A549 (cell line): ENCODE measurements at places on chromosomes 5 and 9.

DNA sequence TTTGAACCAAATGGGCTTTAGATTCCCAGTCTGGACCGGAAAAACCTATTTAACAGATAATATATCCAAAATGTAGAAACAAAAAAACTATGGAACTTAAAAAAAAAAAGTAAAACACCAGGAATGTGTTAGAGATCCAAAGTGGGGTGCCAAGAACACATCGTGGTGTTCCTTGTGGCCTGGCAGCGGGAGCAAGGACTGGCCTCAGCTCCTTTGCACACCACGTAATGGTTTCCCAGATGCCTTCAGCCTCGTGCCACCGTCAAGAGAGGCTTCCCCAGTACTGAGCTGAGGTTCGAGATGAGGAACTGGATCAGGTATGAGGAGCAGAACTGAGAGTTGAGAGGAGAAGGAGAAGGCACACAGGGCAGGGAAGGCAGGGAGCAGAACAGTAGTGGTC lies 3.5 kb downstream of the ASPN start:
- DNase-seq = no peak

DNA sequence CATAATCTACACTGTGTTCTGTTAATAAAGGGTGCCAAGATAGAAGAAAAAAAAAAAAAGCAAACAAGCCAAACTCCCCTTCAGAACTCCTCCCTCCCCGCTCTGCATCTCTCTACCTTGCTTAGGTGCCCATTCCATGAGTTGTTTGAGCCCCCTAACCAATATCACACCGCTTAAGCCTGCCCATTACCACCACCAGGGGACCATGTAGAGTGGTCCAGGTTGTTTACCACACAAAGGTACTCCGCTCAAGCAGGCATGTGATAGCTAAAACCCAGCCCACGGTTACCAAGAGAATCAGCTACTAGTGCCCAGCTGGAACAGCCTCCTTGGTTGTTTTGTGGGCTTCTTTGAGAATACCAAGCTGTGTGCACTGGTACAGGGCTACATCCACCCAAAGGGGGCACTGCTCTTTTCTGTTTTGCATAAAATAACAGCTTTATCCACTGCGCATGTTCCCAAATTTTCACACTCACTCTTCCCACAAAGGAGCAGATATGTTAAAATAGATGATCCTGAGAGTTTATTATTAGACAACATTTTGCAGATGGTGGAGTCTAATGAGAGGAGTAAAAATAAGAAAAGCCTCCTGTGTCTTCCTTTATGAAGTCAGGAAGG lies 304.1 kb downstream of the DEPDC1B start:
- DNase-seq = no peak

DNA sequence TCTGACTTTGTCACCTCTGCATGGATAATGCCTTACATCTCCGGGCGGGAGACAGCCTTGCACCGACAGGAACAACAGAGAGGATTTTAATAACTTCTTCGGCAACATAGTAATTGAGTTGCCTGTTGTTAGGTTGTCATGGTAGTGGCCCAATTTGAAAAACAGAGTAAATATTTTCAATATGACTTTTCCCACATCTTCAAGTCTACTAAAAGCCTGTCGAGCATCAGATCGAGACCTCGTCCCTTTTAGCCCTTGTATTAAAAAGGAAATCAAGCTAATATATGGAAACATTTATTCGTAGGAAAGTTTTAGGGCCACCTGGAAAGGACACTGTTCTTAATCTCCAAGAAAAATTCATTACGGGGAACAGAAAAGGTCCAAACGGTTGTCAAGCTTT lies 70.8 kb upstream of the FCN2 start:
- DNase-seq = no peak

DNA sequence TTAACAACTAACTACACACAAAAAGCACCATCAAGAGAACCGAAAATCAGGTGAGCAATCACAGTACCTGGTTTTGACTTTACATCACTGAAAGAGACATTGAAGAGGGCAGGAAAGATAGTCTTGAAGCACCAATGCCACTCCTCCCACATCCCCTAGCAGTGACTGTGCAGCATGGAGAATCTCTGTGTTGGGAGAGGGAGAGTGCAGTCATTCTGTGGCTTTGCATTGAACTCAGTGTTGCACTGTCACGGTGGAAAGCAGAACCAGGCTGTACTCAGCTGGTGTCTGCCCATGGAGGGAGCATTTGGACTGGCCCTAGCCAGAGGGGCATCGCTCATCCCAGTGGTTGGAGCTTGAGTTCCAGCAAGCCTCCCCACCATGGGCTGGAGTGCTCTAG lies 40.4 kb downstream of the C5 start:
- DNase-seq = no peak

DNA sequence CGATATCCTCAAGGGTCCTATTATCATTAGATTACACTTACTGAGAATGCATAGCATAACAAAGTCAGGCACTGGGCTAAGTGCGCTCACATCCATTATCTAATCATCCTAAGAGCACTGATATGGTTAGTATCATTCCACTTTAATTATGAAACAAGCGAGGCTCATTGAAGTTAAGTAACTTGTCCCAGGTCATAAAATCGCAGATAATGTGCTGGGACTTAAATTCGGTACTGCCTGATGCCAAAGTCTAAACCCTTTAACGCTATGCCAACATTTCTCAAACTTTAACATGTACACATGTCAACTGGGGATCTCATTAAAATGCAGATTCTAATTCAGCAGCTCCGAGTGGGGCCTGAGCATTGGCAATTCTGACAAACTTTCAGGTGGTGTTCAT lies 204.7 kb downstream of the PTTG1 start:
- no peak for DNase-seq

DNA sequence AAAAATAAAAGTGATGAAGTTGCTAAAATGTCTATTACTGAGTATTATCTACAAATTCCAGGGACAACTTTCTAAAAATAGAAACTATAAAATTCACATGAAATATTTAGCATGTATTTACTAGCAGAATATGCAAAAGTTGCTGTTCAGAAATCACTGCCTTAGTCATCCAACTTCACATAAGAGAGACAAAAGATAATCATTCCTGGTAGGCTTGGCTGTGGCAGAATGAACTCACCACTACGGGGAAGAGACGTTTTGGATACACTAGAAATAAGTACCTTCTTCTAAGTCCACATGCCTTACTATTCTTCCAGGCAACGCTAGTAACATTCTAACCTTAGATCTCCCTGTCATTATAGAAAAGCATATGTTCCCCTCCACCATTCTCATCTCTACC lies 272.2 kb downstream of the BNC2 start:
- no peak for DNase-seq

- DNase-seq = no peak
Observed at GRCh38 chr5:136191304-136192014, 1.5 kb downstream of the SMIM32 start.

DNA sequence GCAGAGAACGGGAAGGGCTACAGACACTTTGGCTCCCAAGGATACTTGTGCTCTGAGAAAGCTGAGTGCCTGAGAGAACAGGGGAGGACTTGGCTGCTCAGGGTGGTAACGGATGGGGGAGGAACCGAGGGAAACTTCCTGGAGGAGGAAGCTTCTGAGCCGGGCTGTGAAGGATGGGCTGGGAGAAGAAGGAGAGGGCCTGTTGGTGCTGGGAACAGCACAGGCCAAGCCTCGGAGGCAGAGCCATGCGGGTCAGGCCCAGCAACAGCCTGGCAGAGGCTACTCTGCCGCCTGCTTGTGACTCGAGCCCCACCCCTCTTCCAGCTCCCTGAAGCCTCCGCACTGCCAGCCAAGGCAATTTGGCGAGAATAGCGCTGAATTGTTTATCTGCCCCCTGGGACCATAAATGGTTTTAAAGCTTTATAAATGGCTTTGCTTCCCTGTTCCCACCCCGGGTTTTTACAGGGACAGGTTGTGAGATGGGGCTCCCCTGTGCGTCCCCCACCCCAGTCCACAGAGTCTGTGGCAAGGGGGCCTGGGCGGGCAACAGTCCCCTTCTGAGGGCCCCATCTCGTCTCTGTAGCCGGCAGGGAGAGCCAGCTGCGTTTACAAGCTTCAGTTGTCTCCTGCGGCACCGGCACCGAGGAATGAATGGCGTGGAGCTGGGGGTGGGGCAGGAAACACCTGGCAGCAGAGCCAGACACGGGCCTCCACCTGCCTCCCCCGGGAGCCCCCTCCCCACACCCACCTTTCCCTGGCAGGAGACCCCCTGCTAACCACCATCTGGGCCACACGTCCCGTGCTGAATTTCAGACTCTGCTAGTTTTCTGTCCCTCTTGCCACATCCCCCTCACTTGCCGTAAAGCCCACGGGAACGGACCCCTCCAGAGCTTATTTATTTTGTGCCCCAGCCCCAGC lies 24.4 kb downstream of the FAM163B start:
- no peak for DNase-seq

- DNase-seq = peak; percentile 74
Observed at GRCh38 chr9:104743376-104743985, 4.0 kb upstream of the NIPSNAP3A start.

DNA sequence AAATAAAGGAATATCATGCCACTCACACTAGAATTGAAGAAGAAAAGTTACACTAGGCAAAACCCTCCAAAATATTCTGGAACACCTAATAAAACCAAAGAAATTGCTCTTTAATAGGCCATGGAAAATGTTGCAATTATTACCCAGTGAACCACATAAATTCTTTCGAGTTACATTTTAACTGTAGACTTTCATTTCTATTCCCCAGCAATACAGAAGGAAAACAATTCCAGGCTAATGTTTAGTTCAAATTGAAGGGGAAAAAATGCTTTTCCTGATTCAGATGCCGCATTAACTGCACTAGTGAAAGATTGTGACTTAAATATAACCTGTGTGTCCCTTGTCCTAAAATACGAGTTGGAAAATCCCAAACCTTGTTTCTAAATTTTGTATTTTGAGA lies 439.3 kb upstream of the ADAMTS16 start:
- no peak for DNase-seq
